ENCODE measurements at places on chromosomes 5 and 9. TPM values are rescaled to one million over a fixed set of nuclear protein-coding genes. Genes with fewer than 3 reads are reported as not detected.

LECT2 gene
- polyA plus RNA-seq: 0.10 TPM

HTR4 gene
- not detected for polyA plus RNA-seq

PSAT1 gene
- polyA plus RNA-seq: 307 TPM

PCDHGB3 gene
- 3.0 TPM for polyA plus RNA-seq

PIP5K1B gene
- 0.05 TPM for polyA plus RNA-seq

GRCh38 chr5:68037546-68037945, 178.0 kb upstream of the PIK3R1 start:
- no peak for DNase-seq

GRCh38 chr5:53871775-53872174, 311.3 kb downstream of the NDUFS4 start:
- DNase-seq: no peak

PCDHA1 gene
- polyA plus RNA-seq: 0.04 TPM

- DNase-seq: no peak
These were observed 310.8 kb downstream of the CDH12 start for GRCh38 chr5:22542340-22542739.

C5orf15 gene
- 48.1 TPM for polyA plus RNA-seq

- no peak for DNase-seq
These were observed 12.1 kb upstream of the TLE4 start for GRCh38 chr9:79559495-79560181.

DNA sequence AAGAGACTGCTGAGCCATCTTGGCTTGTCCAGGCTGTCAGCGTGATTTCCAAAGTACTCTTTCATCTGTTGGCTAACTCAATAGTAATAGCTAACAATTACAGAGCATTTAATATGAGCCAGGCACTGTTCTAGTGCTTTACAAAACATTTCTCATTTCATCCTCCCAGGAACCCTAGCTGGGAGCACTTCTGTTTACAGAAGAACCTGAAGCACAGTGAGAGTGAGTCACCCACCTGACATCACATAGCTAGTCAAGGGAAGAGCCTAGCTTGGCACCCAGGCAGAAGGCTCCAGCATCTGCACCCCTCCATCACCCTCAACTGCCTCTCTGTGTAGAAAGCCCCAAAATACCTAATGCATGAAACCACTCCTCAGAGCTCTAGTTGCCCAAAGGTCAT, 57.5 kb upstream of the IQGAP2 start:
- DNase-seq: no peak

SNCAIP gene
- polyA plus RNA-seq: 1.7 TPM

IL17B gene
- 0.49 TPM for polyA plus RNA-seq

ANKRD18A gene
- polyA plus RNA-seq: not detected

- no peak for DNase-seq
These were observed 3.1 kb upstream of the ZNF79 start for GRCh38 chr9:127421057-127421456.

DNA sequence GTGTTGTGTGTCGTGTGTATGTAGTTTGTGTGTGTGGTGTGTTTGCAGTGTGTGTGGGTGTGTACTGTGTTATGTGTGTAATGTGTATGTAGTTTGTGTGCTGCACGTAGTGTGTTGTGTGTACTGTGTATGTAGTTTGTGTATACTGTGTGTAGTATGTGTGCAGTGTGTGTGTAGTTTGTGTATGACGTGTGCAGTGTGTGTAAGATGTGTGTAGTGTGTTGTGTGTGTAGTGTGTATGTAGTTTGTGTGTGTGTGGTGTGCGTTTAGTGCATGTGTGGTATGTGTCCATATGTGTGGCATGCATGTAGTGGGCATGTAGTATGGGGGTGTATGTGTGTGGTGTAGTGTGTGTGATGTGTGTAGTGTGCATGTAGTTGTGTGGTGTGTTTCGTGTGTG, 39.6 kb downstream of the SYK start:
- no peak for DNase-seq

- DNase-seq: no peak
These were observed 167.9 kb downstream of the ARHGEF28 start for GRCh38 chr5:73793911-73794310.

SPINK7 gene
- polyA plus RNA-seq: not detected

DNA sequence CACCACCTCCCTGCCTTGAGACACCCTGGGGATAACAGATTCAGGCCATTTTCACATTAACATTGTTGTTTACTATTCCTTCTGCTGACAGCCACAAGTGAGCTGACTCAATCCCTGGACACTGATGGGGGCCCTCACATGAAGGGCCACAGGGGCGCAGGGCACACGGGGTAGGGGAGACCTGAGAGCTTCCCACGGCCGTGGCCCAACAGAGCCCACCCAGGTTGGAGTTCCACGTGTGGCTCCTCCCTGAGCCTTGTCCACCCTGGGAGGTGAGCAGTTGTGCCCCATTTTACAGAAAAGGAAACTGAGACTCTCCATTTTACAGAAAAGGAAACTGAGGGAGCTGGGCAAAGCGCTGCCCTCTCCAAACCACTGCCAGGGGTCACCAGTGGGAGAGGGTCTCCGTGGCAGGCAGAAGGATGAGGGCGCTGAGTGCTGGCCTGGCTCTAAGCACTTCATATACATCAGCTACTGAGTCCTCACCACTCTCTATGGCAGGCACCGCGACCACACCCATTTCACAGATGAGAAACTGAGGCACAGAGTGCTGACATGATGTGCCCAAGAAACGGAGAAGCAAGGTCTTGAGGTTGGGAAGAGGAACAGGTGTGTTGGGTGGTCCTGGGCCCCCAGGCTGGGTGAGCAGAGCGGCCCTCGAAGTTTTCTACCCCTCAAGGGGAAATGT, 2.3 kb downstream of the NINJ1 start:
- DNase-seq: no peak

- no peak for DNase-seq
These were observed 51.0 kb downstream of the ADAMTS2 start for GRCh38 chr5:179294131-179294780.

IRX2 gene
- 2.7 TPM for polyA plus RNA-seq

GRCh38 chr9:23526806-23527205, 299.2 kb downstream of the ELAVL2 start:
- no peak for DNase-seq

DNAI1 gene
- not detected for polyA plus RNA-seq

DNA sequence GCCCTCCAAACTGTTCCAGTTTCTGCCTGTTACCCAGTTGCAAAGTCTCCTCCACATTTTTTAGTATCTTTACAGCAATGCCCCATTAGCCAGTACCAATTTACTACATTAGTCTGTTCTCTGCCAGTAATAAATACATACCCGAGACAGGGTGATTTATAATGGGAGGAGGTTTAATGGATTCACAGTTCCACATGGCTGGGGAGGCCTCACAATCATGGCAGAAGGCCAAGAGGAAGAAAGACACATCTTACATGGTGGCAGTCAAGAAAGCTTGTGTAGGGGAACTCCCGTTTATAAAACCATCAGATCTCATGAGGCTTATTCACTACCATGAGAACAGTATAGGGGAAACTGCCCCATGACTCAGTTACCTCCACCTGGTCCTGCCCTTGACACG, 600.7 kb upstream of the CDH6 start:
- no peak for DNase-seq

- DNase-seq: no peak
These were observed 233.3 kb downstream of the CDH9 start for GRCh38 chr5:26805076-26805475.

DNA sequence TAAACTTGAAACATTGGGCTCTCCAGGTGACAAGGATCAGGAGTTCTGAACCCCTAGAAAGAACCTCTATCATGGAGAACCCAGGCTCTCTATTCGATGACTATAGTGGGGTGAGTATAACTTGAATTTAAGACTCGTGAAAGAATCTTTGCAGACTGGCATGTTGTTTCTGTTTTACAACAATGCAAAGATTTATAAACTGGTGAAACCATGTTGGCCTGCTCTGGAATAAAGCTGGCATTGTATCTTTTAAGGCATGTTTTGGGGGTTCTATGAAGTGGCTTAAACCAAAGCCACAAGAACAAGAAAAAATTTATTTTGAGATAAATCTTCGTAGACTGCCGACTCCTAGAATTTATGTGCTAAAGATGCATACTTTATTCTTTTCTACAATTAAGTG, 9.8 kb upstream of the GDNF start:
- no peak for DNase-seq

GRM6 gene
- not detected for polyA plus RNA-seq

GRCh38 chr9:19113964-19114679, 11.4 kb upstream of the HAUS6 start:
- DNase-seq: no peak

All from BJ (cell line).